Cerebellar nuclear complex (tissue), 1 donor: ENCODE measurements at places on chromosomes 2 and 18.

DNA sequence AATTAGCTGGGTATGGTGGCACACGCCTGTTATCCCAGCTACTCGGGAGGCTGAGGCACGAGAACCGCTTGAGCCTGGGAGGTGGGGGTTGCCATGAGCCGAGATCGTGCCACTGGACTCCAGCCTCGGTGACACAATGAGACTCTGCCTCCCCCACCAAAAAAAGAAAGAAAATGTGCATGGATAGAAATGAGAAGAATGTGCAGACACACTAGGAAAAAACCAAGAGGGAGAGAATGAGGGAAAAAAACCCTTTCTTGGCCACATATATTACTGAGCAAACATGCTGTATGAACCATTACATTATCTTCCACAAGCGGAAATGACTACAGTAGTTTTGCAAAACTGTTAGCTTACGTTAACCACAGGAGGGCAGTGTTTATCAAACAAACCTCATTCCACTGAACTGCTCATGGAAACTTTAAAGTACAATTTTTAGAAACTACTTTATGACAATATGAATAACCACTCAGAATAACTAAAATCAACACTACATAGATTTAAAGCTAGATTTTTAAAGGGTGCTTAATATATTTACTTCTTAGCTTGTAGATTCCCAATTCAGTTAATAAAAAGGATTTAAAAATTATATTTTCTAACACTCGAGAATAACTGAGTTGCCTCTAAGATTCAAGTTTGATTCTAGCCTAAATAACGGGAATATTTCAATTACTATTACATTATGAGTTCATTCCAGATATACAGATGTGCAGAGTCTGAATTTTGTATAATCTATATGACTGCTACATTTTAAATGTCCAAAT, 26.4 kb downstream of the ASXL2 start:
- no peak for DNase-seq

- DNase-seq: no peak
These were observed 108.0 kb upstream of the LDAH start for GRCh38 chr2:20930928-20931327.

GRCh38 chr2:178707476-178707875, 99.7 kb downstream of the TTN start:
- DNase-seq: no peak

- DNase-seq: no peak
These were observed 4.8 kb upstream of the MRPL44 start for GRCh38 chr2:223952280-223952968.

GRCh38 chr18:31039426-31039825, 3.1 kb downstream of the DSC3 start:
- DNase-seq: no peak

GRCh38 chr18:60024857-60025256, 125.1 kb downstream of the PMAIP1 start:
- DNase-seq: no peak

DNA sequence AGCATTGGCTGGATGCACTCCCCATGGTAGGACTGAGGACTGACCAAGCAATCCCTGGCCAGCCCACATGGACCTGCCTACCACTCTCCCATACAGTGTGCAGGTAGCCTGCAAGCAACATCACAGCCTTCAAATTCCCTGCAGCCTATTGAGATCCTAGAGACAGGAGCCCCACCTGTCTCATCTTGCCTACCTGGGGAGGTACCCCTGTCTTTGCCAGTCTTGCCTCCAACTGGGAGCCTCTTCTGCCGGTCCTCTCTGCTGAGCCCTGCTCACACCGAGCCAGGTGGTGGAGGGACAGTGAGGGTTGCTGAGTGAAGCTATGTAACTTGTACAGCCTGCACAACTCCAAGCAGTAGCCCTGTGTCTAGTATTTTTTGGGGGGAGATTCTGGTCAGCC, 29.9 kb downstream of the TTC32 start:
- no peak for DNase-seq

GRCh38 chr2:168683996-168684395, 118.4 kb upstream of the NOSTRIN start:
- no peak for DNase-seq

GRCh38 chr18:50659091-50660003, 99.5 kb downstream of the MAPK4 start:
- peak; percentile 54 for DNase-seq

DNA sequence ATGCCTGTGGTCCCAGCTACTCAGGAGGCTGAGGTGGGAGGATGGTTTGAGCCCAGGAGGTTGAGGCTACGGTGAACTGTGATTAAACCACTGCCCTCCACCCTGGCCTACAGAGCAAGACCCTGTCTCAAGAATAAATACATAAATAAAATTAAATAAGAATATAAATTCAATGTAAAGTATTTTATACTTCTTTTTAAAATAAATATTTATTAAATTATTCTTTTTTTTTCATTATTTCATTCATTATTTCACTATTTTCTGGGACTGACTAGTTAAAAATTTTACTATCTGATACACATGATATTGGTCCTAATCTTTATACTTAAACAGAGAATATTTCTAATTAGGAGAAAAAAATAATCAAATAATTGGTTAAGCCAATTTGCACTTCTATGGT, 917.6 kb downstream of the ERBB4 start:
- DNase-seq: no peak

GRCh38 chr2:196213252-196213980, 42.0 kb upstream of the STK17B start:
- DNase-seq: no peak

DNA sequence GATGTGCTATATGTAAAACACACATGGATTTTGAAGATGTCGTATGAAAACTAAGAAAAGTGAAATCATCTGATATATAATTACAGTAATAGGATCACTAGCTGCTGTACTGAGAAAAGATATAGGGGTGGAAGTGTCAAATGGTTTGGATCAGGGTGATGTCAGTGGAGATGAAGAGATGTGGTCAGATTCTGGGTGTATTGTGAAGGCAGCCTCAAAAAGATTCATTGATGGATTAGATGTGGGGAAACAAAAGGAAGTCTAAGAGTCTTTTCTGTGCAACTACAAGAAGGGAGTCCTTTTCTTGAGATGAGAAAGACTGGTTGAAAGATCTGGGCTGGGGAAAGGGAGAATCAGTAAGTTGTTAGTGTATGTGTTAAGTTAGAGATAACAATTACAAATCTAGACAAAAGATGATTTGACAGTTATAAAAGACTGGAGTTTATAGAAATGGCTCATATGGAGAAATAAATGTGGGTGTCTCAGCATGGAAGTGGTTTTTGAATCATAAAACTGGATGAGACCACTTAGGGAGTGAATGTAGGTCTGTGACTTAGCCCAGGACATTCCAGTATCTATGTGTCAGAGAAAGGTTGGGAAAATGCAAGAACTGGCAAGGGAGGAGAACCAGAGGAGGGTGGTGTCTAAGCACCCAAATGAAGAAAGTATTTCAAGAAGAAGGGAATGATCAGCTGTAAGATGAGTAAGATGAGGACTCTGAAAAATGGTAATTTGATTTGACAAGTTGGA, 347.4 kb downstream of the PARD3B start:
- no peak for DNase-seq

DNA sequence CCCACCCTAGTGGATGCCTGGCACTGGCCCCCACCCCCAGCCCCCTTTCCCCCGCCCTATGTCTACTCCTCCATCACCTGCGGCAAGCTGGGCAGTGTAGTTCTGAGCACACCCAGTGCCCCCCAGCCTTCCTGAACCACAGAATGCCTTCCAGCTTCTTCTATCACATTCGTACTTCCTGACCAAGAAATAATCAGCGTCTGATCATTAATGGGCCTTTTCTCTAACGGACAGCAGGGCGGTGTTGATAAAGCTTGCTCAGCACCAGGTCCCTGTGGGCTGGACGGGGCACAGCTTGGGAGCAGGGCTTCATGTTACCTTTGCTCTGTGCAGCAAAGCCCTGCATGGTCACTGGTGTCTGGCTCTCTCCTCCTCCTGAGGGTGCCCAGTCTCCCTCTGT, 15.4 kb downstream of the UXS1 start:
- no peak for DNase-seq

GRCh38 chr2:111707700-111708099, 176.3 kb downstream of the ANAPC1 start:
- no peak for DNase-seq

DNA sequence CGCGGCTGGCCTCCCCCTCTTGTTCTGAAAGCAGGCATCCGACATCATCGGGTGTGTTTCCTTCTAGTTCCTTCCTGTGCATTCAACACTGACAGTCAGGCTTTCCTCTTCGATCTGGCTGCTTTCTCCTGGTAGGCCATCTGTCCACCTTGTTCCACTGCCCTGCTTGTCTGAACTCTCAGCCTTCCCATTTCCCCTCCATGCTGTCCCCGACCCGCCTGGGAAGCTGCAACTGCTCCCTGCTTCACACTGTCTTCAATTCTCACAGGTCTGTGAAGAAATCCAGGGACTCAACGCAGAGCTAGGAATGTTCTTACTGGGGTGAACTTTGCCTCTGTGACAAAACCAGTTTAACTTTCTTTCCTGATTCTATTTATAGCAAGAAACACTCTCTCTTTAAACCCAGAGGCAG, 43.0 kb downstream of the KIF3C start:
- peak; percentile 64 for DNase-seq

GRCh38 chr2:11450791-11451190, 15.2 kb downstream of the E2F6 start:
- DNase-seq: no peak

- DNase-seq: no peak
These were observed 93.9 kb downstream of the TTC32 start for GRCh38 chr2:19807866-19808265.

GRCh38 chr2:181163139-181163538, 182.7 kb downstream of the UBE2E3 start:
- DNase-seq: no peak

- no peak for DNase-seq
These were observed 109.1 kb downstream of the CDK15 start for GRCh38 chr2:201915446-201915845.

- no peak for DNase-seq
These were observed 163.9 kb upstream of the THUMPD2 start for GRCh38 chr2:39942950-39943349.

DNA sequence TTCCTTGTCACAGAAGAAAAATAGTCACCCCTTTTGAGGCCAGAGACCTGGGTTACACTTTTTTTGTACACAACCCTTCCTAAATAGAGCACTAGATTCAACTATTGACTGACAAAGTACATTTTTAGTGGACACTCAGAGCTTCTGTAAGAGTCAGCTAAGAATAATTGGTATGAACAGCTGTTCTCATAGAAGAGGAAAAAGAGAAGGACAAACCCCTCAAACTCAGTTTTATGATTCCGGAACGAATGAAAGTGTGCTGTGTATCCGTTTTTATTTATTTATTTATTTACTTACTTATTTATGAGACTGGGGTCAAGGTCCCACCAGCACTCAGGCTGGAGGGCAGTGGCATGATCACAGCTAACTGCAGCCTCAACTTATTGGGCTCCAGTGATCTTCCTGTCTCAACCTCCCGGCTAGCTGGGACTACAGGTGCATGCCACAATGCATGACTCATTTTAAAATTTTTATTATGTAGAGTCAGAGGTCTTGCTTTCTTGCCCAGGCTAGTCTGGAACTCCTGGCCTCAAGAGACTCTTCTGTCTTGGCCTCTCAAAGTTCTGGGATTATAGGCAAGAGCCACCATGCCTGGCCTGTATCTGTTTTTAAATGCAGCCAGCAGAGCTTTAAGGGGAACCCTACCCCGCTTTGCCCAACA, 36.0 kb upstream of the FZD5 start:
- DNase-seq: no peak

- DNase-seq: no peak
These were observed 163.8 kb downstream of the WDPCP start for GRCh38 chr2:63424329-63425078.

DNA sequence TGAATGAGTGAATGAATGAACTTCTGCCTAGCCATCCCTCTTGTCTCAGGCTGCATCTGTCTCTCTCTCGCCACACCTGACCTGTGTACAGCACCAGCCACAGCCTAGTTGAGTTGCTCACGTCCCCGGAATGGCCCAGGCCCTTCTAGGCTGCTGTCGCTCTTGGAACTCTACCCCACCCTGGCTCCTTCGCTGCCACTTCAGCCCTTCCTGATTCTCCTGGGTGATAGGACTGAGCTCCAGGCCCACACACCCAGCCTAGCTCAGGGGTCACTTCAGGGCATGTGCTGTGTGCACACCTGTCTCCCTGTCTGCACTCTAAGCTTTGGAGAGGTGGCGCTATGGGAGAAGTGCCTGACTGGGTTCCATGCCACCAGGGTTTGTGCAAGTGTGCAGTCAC, 236.6 kb downstream of the GLI2 start:
- DNase-seq: no peak

DNA sequence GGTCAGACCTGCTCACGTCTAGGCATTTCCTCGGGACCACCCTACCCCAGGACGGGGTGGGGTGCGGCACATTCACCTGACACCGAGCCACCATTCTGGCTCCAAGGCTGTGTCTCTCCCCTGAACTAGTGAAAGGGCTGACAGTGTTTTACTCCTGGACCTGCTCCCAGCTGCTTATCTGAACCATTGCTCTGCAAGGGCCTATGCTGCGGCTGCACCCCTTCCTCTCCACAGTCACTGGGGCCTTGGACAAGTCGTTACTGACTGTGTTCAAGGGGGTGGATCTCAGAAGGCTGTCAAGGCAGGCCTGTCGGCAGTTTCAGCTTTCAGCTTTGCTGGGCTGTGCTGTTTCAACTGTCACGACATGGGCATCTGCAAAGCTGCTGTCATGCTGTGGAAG, 11.7 kb downstream of the CREG2 start:
- DNase-seq: no peak

GRCh38 chr2:238113611-238114010, 13.5 kb downstream of the ESPNL start:
- DNase-seq: no peak

DNA sequence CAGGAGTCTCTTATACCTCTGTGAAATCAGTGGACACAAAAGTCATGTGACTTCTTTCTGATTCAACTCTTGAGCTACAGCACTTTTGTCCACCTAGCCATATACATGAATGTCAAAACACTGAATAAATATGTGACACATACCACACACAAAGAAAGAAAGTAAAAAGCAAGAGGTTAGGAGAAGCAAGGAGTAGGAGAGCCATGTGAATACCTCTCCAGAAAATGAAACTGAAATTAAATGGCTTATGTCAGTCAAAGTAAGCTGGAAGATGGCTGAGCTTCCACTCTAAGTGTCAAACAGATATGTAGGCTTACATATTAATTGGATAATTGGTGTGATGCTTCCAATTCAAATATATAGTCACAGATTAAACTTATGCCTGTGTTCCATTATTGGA, 1050.5 kb downstream of the BCL11A start:
- DNase-seq: no peak

DNA sequence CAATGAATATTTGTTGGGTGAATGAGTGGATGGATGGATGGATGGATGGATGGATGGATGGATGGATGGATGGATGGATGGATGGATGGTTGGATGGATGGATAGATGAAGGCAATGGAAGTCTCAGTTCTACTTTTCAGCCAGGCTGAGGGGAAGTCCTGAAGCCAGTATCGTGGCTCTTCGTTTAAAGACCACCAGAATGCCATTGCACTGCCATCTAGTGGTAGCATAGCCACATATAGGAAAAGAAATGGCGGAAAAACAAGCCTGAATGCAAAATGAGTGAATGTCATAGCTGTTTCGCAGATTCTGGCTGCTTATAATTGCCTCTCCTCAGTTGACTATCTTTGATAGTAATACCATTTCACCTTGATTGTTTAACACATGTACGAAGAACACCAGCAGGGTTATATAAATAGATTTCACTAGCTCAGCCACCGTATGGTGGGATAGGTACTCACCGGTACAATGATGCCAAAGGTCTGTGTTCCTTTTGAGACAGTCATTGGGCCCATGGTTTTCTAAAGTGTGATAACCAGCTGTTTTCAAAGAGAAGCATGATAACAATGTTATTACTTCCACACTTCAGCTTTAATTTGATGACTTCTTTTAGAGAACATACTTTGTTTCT, 62.3 kb upstream of the GREB1L start:
- no peak for DNase-seq
